ENCODE measurements at places on chromosomes 5 and 9. TPM values are rescaled to one million over a fixed set of nuclear protein-coding genes. Genes with fewer than 3 reads are reported as not detected.
A peak's percentile ranks its signal among the peaks of the same experiment; 100 is the strongest.

DNA sequence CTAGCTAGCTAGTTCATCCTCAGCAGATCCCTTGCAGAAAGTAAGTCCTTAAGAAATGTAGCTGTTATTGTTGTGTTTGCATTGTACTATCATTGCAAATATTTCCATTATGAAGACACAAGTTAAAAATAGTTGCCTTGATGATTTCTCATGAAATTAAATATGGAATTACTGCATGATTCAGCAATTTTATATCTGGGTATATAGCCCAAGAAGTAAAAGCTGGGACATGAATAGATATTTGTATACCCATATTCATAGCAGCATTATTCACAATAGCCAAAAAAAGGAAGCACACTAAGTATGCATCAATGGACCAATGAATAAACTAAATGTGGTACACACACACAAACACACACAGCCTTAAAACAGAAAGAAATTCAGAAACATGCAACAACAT is 6.8 kb downstream of the IFNB1 start:
- no peak for ATAC-seq

- ATAC-seq = no peak
Measured at GRCh38 chr5:91424638-91425436, 41.7 kb upstream of the ARRDC3 start.

DNA sequence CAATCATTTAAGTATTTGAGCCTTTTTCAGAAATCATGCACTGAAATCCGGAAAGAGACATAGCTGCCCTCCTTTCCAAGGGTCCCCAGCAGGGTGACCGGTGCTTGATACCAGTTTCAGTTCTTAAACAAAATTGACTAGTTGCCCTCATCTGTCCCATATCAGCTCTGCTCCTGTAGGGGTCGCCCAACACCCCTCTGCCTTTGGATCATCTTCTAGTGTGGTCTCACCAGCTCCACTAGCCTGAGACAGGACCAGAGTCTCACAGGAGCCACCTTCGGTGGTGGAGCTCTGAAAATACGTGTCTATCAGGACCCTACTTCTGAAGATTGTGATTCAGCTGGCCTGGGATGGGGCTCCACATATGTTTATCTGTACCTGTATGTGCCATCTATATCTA is 428.2 kb downstream of the ENC1 start:
- ATAC-seq = no peak

GRCh38 chr9:131764568-131764967 is 24.7 kb upstream of the RAPGEF1 start:
- no peak for ATAC-seq

DNA sequence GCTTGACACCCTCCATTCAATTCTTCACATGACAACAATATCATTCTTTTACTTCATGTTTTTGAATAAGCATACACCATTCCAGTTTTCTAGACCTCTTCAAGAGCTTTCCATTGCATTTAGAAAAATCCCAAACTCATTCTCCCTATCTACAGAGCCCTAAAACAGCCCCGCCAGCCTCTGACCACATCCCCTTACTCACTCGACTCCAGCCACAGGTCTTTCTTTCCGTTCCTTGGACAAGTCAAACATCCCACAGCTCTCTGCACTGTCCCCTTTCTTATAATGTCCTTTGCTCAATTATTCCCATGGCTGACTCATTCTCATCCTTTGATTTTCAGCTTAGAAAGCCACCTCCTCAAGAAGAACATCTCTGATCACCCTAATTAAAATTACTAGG is 38.2 kb downstream of the TTC39B start:
- peak; percentile 88 for ATAC-seq

- ATAC-seq = no peak
Measured at GRCh38 chr5:9932770-9933169, 302.6 kb upstream of the TAS2R1 start.

- peak; percentile 85 for ATAC-seq
Measured at GRCh38 chr9:87535817-87536539, 38.3 kb downstream of the DAPK1 start.

DNA sequence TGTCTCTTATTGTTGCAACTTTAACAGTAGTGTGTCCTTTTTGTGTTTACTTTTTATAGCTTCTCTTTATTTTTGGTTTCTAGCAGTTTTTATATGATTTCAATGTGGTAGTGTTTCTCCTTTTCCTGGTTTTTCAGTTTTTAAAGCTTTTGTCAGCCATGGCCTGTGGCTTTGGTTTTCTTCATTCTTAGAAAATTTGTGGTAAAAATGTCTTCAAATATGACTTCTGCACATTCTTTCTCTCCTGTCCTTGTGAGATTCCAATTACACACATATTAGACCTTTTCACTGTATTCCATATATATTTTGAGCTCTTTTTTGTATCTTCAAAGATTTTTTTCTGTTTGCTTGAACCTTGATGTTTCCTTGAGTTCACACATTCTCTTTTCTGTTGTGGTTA is 180.5 kb downstream of the CNTLN start:
- no peak for ATAC-seq

DNA sequence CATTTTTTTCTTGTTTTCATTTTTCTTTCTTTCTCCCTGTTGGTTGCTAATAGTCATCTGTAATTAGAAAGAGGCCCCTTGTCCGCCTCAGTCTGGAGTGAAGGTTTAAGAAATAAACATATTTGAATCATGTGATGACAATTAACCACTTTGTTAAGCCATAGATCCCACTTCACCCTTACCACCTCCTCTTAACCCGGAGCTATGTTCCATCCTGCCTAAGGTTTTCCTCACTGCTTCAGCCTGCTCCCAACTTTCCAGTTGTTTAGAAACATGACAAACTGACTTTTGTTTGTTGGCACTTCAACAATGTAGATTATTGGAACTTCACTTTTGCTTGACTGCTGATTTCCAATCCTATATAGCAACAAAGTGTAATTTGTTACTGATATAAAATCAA is 37.4 kb upstream of the SSBP2 start:
- no peak for ATAC-seq

DNA sequence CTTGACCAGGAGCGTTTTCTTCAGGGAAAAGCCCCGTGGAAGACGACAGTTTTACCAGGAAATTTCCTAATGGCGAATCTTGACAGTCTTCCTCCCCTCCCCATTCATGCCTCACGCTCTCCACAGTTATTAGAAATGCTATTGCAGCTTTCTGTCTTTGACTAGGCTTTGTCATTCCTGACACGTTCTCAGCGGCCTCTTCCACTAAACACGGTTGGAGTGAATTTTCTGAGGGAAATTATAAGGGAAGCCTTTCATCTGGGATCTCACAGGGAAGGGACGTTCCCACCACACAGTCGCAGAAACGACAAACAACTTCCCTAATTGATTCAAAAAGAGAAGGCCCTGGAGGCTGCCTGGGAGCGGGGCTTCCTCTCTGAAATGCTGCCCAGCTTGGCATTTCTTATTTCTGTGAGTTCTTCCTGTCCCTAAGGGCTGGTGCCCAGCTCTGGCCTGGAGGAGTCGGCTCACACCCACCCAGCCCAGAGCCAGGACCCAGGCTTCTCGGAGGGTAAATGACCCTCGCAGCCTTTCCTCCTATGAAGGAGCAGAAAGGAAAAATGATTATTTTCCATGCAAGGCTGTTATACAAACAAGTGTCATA is 57.1 kb upstream of the PPP1R26 start:
- ATAC-seq = no peak

GRCh38 chr5:35518104-35518503 is 99.6 kb upstream of the SPEF2 start:
- no peak for ATAC-seq

DNA sequence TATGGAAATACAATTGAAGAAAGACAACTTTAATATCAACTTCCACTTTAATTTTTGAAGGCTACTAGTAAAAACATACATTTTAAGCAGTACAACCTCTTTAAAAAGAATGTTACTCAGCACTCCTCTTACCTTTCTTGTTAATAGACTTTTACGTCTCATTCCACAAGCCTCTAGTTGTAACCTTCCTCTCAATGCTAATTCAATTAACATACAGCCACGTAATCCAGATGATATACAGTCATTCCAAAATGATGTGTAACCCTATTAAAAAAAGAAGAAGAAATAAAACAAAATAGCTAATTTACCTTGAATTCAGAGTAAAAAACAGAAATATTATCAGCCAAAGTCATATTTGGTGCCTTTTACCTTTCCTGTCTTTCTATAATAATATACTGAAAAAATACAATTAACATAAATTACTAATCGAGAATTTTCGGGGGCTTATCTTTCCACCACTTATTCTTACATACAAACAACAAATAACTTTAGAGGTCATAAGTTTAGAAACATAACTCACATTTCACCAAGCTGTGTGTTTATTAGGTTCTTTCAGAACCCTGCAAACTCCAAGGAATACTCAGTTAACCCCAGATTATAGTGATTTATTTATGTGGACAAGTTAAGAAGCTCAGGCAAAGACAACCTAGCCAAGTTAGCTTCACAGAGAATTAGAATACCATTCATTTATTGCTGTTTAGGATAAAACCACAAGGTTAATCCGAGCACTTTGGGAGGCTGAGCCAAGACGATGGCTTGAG is 30.3 kb downstream of the GOLPH3 start:
- ATAC-seq = no peak

DNA sequence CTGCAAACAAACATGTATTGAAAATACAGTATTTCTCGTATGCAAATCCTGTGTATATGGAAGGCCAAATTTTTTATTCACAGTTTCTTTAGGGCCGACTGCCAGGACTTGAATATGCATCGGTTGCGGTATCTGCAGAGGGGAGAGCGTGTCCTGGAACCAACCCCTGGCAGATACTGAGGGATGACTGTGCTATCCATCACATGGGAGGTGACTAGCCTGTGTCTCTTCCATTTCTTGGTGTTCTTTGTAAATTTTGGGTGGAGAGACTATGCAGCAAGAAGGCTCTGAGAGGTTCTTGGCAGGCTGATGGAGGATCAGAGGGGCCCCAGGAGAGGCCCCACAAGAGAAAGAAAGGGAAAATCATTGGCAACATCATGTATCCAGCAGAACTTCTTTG is 384.3 kb downstream of the YTHDC2 start:
- no peak for ATAC-seq

GRCh38 chr9:110641293-110641692 is 27.3 kb upstream of the MUSK start:
- ATAC-seq = no peak

DNA sequence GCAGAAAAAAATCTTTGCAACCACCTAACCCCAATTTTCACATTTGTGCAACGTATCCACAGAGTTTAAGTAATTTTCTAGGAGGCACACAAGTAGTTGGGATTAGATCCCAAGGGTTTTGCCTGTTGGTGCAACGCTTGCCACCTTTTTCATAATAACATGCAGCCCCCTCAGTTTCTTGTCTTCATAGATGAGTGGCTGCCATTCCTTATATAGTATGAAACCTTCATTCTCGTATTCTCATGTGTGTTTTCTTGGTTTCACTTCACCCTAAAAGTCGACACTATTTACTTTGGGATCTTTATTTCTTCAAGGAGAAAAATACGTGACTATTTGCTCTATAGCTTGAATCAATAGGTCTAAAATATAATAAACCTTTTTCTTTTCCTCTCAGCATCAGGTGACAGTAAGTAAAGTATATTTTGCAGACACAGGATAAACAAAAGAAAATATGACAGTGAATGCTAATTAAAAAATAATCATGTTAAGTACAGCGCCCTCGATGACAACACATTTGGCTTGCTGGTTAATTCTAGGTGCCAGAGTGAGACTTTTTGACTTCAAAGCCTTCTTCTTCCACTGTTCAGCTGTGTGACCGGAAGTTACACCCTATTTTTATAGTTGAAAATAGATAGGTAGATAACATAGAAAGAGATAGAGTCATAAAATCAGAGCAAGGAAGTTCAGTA is 342.8 kb upstream of the CCNG1 start:
- ATAC-seq = no peak

KCNV2 gene
- not detected for total RNA-seq

ENHO gene
- total RNA-seq = not detected

COL23A1 gene
- 0.24 TPM for total RNA-seq

CDX1 gene
- total RNA-seq = not detected

SUSD1 gene
- total RNA-seq = 1.8 TPM

RNF183 gene
- 1.9 TPM for total RNA-seq

ISL1 gene
- total RNA-seq = not detected
